ENCODE measurements at places on chromosomes 7 and 10.

DNA sequence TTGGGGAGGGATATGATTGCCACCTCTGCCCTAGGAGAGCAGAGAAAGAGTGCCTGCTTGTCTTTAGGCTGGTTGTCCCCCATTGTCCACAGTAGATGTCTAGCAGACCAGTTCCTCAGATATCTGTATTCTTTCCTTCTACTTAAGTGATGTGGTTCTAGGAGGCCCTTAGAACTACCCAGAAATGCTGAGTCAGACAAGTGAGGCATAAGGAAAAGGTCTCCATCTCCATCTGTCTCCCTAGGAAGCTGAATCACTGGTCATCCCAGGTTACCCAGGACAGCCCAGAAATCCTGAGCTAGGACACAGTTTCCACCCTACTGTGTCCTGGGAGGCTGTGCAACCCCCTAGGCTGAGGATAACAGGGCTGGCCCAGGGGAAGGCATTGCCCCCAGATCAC lies 93.4 kb upstream of the INHBA start:
- DNase-seq, result no peak

DNA sequence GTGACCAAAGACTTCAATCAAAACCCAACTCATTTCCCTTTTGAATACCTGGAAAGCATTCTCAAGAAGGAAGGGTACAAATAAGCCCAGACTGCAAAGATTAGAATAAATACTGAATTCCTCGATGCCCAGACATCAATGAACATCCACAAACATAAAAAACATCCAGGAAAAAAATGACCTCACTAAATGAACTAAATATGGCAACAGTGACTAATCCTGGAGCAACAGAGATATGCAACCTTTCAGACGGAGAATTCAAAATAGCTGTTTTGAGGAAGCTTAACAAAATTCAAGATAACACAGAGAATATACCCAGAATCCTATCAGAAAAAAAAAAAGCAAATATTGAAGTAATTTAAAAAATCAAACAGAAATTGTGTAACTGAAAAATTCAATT lies 43.2 kb downstream of the PCLO start:
- no peak for DNase-seq

DNA sequence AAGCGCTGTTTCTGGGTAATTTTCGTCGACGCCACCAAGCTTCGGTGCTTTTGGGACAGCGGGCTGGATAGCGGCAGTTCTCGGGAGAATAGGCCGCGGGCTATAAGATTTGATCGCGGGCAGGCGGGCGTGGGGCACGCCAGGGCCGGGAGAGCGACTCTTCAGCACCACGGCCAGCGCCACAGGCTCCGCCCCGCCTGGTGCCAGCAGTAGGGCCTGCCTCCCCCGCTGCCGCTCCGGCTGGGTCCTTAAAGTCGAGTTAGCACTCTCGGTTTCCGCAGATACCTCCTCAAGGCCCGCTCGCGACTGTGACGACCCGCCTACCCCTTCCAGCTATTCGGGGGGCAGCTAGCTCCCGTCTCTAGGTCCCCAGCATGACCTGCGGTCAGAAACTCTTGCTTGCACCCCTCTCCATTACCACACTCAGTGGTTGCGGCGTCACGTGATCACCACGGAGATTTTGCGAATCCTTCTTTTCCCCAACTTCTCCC lies 9.4 kb downstream of the NXPH1 start:
- DNase-seq, result no peak

GRCh38 chr7:121303422-121304101 lies 25.2 kb upstream of the WNT16 start:
- DNase-seq, result no peak

- peak; percentile 80 for DNase-seq
Observed at GRCh38 chr10:133274751-133275683, 1.7 kb downstream of the ADAM8 start.

Data from activated T-helper 9 cell treated with anti-CD3 and anti-CD28 coated beads, Interleukin-2, amount 50 U/mL, for 16 hours (primary cell).